ENCODE measurements at places on chromosomes 4 and X.

- DNase-seq, result no peak
Observed at GRCh38 chr4:17033025-17033767, 134.8 kb upstream of the LDB2 start.

DNA sequence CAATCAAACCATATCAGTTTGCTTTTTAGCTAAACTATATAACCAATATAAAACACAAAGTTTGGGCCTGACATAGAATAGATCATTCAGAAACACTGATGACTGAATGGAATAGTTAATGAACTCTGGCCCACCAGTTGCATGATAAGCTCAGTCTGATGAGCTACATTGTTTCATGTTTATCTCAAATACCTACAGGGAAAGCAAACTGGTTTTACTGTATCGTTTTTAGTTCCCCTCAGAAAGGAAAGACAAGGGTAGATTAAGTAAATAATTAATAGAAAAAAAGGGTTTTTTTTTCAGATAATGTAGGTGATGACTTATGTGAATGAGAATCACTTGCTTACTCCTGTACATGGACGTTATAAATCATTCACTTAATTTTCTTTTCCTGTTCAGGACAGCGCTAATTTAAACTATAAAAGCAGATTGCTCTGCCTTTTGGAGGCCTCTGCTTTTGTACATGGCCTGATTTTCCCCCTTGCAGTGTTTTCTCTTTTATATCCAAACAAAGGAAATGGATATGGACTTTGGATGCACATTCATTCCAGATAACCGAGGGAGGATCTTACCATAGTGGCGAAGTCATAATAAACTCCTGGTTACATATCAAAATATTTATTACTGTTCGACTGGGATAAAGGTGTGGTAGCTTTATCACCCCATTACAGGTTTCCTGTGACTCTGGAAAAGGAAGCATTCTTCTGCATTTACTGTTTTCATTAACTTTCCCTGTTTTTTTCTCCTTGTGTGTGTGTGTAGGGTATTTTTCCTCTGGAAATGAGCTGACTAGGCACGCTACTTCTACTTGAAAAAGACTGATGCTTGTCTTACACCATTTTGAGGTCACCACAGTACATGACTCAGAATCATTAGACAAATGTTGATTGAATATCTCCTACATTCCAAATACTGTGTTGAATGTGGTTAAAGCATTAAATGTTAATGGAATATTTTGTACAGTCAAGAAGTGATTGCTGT lies 373.1 kb upstream of the HS3ST1 start:
- DNase-seq, result no peak

DNA sequence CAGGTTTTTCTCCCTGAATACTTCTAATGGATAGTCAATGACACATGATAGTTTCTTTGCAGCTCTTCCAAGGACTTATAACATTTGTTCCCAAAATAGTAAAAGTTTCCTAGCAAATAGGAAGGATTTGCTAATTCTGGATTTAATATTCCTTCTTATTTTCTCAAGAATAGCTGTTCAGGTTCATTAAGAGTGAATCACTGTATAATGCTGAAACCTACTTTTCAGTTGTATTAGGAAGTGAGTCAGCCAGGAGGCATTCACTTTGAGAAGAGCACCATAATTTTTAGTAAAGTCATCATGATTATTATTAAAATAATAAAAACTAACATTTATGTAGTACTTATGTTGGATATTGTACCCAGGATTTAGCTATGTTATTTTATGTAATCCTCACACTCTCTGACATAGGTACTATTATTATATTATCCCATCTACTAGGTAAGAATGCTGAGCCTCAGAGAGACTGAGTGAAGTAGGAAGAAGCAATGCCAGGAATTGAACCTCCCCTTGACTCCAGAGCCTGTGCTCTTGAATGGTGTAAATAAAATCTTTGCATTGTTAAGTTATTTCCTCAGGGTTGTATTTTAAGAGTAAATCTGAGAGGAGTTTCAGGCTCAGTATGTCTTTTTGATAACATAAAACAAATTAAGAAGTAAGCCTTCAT lies 114.8 kb downstream of the REELD1 start:
- peak; percentile 30 for DNase-seq

GRCh38 chr4:16772366-16772850 lies 126.0 kb downstream of the LDB2 start:
- no peak for DNase-seq

GRCh38 chr4:41644288-41644914 lies 104.1 kb downstream of the PHOX2B start:
- DNase-seq, result peak; percentile 79

GRCh38 chrX:103250977-103251376 lies 4.0 kb downstream of the TCEAL8 start:
- DNase-seq, result no peak

GRCh38 chrX:42127563-42127962 lies 204.2 kb upstream of the CASK start:
- DNase-seq, result no peak

DNA sequence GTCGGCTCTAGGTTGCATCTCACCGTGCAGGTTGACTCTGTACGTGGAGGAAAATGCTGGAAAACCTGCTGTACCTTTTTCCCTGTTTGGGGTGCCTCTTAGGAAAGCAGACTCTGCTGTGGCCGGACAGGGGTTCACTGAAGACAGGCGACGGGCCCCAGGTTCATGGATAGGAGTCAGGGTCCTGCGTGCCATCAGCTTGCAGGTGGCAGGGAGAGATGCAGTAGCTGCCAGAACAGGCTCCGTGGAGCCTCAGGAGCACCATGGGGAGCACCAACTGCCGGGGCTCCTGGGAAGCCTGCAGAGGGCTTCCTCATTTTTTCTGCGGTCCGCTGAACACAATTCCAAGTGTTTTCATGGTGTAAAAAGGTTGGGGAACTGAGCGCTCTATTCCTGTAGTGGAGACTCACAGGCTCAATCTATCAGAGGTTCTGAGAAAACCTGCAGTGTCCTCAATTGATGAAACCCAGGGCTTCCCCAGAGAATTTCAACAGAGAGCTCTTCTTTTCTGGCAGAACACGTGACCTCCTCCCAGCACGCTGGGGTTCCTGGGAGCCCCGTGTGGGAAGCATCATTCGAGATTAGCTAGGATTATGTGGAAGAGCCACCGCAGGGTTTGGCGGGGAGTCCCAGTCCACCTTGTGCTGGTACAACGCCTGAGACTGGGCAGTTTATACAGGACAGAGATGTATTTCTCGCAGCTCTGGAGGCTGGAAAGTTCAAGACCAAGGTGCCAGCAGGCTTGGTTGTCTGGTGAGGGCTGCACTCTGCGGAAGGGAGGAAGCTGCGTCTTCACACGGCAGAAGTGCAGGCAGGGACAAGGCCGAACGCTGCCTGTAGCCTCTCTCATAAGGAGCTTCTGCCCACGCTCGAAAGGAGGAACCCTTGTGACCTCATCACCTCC lies 1.6 kb downstream of the HTRA3 start:
- no peak for DNase-seq

DNA sequence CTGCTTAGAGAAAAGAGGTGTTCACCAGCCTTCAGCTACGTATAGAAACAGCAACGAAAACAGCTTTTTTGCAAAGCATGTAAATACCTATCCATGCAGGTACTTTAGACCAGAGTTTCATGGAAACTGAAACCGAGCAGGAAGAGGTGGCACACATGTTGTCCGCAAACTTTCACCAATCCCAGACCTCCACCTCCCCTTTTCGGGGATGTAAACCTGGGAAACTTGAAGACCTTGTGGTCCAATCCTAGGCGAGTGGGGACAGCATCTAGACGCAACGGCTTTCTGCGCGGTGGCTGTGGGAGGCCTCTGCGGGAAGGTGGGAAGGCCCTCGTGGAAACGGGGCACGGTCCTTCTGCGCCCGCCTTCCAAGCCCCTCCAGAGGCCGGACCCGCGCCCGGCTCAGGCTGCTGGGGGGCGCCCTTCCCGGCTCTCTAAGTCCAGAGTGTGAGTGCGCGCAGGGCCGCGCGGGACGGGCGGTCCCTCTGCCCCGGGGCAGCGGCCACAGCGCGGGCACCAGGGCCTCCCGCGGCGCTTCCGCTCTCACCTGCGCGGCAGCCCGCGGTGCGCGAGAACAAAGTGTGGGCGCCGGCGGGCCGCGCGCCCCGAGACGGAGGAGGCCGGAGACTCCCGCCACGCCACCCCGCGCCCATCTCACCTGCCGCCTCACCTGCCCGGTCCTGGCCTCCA lies 830 bp upstream of the SHROOM2 start:
- DNase-seq, result no peak

GRCh38 chr4:25229804-25230203 lies 4.0 kb upstream of the PI4K2B start:
- no peak for DNase-seq

GRCh38 chrX:12197030-12197429 lies 58.8 kb downstream of the FRMPD4 start:
- no peak for DNase-seq

GRCh38 chrX:18640686-18641085 lies 31.2 kb downstream of the RS1 start:
- no peak for DNase-seq

DNA sequence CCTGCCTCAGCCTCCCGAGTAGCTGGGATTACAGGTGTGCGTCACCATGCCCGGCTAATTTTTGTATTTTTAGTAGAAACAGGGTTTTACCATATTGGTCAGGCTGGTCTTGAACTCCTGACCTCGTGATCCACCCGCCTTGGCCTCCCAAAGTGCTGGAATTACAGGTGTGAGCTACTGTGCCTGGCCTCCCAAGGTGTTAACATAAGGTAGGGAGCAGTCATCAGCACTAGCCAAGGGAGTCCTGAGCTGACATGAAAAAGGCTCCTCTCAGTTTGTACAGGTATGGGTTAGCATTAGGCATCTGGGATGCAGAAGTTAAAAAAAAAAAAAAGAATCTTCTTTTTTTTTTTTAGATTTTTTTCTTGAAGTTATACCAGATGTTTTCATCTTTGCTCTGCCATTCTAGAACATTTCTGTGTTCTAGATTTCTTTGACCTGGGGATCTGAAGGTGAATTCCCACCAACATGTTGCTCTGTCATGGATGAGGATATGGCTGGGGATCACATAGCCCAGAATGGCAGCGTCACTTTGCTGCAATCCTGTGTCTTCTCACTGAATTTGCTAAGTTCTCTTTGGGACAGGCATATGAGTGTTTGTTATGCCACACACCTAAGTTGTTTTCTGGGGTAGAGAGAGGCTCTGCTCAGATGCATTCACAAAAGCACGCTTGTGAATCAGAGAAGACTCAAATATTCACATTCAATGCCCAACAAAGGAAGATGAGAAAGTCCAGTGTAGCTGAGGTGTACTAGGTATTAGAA lies 24.4 kb upstream of the PLA2G12A start:
- no peak for DNase-seq

- DNase-seq, result no peak
Observed at GRCh38 chr4:184526228-184526627, 51.9 kb upstream of the IRF2 start.

DNA sequence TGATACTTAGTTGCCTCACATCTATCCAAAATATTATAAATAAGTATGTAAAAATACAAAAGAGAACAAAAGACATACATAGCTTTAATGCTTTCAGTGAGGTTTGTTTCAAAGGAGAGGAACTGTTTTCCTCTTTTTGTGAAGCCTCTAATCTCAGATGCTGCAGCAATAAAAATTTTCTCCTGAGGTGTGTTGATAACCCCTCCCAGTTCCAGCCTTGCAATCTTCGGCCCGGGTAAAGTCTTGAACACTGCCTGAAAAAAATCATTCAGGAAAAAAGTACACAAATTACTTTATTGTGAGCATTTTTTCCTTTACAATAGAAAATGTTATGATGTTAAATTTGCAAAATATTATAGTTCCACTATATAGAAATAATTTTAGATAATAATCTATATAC lies 8.8 kb downstream of the BBS7 start:
- DNase-seq, result no peak

DNA sequence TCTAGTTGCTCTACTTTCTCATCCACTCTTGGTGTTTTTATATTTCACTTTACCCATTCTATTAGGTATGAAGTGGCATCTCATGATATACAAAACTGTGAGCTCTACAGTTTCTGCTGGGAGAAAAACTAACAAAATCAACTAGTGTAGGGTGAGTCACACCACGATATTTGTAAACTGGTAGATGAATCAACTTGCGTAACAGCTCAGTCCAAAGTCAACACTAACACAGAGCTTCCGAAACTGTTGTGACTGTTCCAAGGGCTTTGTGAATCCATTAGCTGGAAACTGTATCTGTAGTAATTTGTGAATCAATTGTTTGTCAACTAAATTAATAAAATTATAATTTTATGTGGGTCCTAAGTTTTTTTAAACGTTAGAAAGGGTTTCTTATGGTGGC lies 119.8 kb upstream of the TSPAN5 start:
- DNase-seq, result peak; percentile 17

DNA sequence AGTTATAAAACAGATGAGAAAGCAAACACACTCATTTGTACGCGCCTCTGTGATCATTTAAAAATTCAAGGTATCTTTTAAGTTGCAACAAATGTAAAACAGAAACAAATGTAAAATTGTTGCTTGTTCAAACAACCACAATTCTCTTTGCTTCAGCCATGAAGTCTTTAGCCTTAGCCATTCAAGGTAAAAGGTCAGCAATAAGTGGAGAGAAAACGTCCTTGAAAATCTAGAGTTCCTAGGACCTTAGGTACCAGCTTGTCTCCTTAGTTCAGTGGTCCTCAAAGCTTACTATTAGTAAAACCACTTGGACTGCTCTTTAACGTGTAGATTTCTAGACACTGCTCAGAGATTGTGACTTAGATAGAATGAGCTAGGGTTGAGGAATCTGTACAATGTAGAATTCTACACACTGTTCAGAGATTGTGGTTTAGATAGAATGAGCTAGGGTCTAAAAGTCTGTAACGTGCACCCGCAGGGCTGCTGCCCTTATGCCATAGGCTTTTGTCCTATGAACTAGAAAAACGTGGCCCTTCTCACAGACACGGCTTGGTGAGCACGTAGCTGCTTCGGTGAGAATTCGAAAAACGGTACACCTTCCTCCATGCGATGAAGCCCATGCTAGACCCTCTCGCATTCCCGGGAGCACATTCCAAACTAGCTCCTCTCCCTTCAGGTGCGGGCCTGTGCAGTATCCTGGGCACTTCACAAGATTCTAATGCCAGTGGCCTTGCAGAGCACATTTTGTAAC lies 1.7 kb downstream of the PLAC8 start:
- DNase-seq, result no peak

GRCh38 chr4:120796271-120796670 lies 126.3 kb downstream of the PRDM5 start:
- no peak for DNase-seq

DNA sequence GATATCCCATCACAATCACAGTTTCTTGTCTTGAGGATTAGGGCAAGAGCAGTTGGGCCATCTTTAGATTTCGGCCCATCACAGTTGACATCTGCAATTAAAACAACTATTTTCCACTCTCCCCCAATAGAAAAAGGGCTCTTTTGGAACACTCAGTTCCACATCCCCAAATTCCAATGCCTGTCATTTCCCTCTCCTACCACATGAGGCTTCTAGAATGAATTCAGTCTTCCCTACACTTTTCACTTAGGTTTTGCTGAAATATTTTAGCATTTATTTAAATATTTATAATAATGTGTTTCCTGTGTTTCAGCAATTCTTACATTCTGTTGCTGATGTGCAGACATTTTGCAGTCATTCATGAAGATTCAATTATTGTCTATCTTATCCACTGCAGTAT lies 118.4 kb downstream of the COX18 start:
- DNase-seq, result no peak

All from Daoy (cell line).